Bronchial epithelial cell (primary cell): ENCODE measurements at places on chromosomes 4 and X. TPM values are rescaled to one million over a fixed set of nuclear protein-coding genes. Genes with fewer than 3 reads are reported as not detected.

The TBL1X gene
- total RNA-seq: 14.2 and 25.0 TPM in 2 replicates

GRCh38 chrX:40327085-40327484 lies 229.3 kb upstream of the BCOR start:
- no peak for DNase-seq

DNA sequence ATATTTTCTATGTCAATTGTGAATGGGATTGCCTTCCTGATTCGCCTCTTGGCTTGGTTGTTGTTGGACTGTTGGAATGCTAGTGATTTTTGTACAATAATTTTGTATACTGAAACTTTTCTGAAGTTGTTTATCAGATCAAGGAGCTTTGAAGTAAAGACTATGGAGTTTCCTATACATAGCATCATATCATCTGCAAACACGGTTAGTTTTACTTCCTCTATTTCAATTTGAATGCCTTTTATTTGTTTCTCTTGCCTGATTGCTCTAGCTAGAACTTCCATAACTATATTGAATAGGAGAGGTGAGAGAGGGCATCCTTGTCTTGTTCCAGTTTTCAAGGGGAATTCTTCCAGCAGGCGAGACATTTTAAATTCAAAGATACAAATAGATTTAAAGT lies 226.5 kb downstream of the FBXO8 start:
- DNase-seq: no peak

DNA sequence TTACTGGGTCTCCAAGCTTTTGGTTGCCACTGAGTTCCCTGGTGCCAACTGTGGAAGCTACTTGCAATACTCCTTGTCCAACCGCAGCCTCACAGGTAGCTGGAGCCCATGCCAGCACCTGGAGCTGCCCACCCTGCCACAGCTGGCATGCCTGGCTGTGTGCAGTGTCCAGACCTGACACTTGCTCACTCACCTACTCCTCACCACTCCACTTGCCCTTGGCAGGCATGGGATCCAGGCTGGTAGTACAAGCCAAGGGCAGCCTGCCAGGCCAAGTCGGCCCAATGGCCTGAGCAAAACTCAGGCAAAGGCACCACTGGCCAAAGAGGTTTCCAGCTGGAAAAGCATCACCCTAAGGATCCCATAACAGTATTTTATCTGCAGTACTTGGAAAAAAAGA lies 246.3 kb downstream of the PDGFC start:
- DNase-seq: no peak

DNA sequence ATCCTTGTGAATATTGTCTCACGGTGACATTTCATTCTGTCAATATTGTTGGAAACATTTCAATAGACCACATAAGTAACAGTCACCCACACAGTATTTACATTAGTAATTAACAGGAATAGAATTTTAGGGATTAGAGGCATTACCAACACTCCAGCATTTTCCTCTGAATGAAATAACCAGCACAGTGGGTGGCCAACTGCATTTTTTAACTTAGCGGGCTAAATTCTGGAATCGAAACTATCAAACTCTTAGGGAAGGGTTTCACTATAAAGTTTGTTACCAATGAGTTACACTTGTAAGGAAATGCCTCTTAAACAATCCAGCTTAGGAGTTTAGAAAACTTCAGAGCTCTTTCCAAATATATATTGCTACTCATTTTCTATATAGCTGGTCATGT lies 403.0 kb downstream of the ADGRL3 start:
- no peak for DNase-seq

- peak; percentile 6 for DNase-seq
Measured at GRCh38 chr4:7424553-7425111, 10.1 kb downstream of the PSAPL1 start.

The TCEAL6 gene
- total RNA-seq: not detected in 2 replicates

The WDR17 gene
- total RNA-seq: under 0.01 and 0.13 TPM in 2 replicates

The DKK2 gene
- 0.26 TPM in 1 of 2 replicates, not detected in the other for total RNA-seq

The SH2D1A gene
- total RNA-seq: not detected in 2 replicates

DNA sequence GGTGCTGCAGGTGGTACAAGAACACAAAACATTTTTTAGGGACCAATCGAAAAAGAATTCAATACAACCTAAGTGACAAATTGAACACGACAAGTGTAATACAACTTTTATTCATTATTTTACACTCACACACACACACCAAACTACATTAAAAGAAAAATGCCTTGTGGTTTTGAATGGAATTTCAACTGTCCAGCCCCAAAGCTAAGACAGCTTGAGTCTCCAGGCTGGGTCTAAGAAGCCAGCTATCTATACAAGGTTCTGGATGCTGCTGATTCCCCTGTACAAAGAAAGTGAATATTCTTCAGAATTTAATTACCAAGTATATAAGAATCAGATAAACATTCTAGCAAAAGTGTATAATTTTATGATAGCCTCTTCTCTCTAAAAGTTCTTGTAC lies 118.2 kb downstream of the PPP3CA start:
- DNase-seq: no peak

GRCh38 chrX:27863809-27864208 lies 56.0 kb downstream of the MAGEB10 start:
- DNase-seq: no peak

The FREM3 gene
- not detected in 2 replicates for total RNA-seq

DNA sequence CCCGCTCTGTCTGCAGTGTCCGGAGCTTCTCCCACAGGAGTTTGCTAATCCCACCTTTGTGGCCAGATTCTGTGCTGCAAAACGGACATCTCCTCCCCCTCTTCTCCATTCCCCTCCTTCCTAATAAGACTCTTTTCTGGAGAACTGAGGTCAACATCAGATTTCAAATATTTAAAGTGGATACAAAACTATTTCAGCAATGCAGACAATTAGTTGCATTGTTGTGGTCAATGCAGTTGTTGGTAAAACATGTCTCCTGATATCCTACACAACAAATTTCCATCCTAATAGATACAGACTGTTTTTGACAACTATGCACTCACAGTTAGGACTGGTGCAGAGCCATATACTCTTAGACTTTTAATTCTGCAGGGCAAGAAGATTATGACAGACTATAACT lies 5.1 kb upstream of the MCUB start:
- DNase-seq: no peak

The TGIF2LX gene
- not detected in 2 replicates for total RNA-seq

The CABS1 gene
- total RNA-seq: not detected in 2 replicates

GRCh38 chr4:182486881-182487280 lies 243.7 kb downstream of the TENM3 start:
- DNase-seq: no peak

The TRAPPC2 gene
- total RNA-seq: 14.1 and 17.9 TPM in 2 replicates

- DNase-seq: no peak
Measured at GRCh38 chrX:145826466-145826865, 8.8 kb downstream of the SLITRK2 start.

- DNase-seq: no peak
Measured at GRCh38 chrX:16039363-16039762, 84.0 kb upstream of the GRPR start.

The CITED1 gene
- 0.26 TPM in 1 of 2 replicates, not detected in the other for total RNA-seq

DNA sequence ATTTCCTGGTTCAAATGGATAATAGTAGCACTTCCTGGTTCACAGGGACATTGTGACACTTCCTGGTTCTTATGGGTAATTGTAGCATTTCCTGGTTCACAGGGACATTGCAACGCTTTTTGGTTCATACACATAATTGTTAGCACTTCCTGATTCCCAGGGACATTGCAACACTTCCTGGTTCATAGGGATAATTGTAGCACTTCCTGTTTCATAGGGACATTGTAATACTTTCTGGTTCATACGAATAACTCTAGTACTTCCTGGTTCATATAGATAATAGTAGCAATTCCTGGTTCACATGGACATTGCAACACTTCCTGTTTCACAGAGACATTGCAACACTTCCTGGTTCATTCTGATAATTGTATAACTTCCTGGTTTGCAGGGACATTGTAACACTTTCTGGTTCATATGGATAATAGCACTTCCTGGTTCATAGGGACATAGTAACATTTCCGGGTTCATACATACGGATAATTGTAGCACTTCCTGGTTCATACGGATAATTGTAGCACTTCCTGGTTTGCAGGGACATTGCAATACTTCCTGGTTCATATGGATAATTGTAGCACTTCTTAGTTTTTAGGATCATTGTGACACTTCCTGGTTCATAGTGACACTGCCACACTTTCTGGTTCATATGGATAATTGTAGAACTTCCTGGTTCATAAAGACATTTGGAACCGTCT lies 61.6 kb upstream of the CD99 start:
- DNase-seq: no peak

The NEUROG2 gene
- total RNA-seq: not detected in 2 replicates

DNA sequence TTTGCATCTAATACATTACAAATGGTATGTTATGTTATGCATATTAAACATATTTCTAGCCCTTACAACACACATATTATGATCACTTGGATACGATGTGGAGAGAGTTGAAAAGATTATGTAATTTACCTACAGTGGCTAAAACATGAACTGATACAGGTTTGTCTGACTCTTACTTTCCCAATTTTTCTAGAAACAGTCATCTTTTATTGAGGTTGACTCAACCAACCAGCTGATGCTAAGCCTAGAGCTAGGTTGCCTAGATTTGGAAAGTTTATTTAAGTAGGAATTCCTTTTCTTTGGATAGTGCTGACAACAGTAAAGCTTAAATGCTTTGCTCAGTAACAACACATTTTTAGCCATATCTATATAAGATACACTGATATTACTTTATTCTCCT lies 1215.1 kb downstream of the ADGRL3 start:
- DNase-seq: no peak

The ELK1 gene
- total RNA-seq: 8.4 and 9.5 TPM in 2 replicates

DNA sequence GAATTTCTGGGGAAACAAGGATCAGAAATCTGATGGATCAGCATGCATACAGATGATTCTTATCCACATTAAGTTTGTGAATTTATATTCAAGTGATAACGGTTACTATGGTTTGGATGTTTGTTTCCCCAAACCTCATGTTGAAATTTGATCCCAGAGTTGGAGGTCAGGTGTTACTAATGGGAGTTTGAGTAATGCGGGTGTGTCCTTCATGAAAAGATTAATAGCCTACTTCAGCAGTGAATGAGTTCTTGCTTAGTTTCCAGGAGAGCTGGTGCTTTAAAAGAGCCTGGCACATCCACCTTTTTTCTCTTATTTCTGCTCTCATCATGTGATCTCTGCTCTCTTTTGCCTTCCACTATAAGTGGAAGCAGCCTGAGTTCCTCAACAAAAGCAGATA lies 712.4 kb downstream of the IL1RAPL1 start:
- peak; percentile 15 for DNase-seq

The PAGE4 gene
- total RNA-seq: not detected in 2 replicates

DNA sequence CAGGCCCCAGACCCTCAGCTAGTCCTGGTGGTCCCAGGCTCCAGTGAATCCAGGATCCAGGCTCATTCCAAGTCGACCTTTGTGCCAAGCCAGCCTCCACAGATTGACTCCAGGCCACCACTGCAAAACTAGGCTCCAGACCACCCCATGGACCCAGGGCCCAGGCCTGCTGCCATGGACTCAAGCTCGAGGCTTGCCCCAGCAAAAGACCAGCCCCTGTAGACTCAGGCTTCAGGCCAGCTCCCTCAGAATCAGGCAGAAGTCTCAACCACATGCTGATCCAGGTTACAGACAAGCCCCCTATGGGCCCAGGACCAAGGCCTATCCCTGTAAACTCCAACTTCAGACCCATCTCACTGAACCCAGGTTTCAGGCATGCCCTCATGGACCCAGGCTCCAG lies 692.4 kb downstream of the PCDH19 start:
- no peak for DNase-seq

DNA sequence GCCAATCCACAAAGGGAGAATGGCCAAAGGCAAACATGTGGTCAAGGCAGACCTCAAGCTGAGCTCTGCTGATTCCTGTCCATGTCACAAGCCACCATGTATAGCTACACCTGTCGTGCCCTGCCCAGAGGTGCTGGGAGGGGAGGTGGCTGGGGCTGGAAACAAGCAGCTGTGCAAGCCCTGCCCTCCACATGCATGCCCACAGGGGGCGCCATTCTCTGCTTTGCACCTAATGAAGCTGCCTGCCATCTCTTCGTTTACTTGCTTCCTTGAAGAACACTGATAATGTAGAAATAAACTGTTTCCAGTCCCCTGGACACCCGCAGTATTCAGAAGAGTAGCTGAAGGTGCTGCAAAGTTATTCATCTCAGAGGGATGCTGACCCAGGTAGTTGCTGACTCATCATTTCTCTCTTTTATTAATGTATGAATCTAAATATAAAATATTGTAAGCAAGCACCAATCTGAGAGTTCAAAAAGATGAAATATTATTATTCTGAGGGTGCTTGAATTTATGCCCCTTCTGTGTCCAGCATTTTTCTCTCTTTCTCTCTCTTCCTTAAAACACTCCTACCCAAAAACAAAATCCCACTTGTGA lies 278.6 kb downstream of the ADGRA3 start:
- DNase-seq: peak; percentile 23
